A549 treated with CORT108297 at 1 μM for 4 hours (cell line): ENCODE measurements at places on chromosomes 12 and 14. TPM values are rescaled to one million over a fixed set of nuclear protein-coding genes. Genes with fewer than 3 reads are reported as not detected.

The PLA2G1B gene
- total RNA-seq, result 0.24 TPM in 1 of 5 replicates, not detected in the others

The ADCY4 gene
- not detected in 5 replicates for total RNA-seq

The TPPP2 gene
- total RNA-seq, result not detected in 5 replicates

The CYP27B1 gene
- 1.2 to 3.7 TPM (median 2.0 TPM) in 5 replicates for total RNA-seq

The WDR20 gene
- total RNA-seq, result 19.7 to 22.7 TPM (median 21.4 TPM) in 5 replicates

The RNFT2 gene
- total RNA-seq, result 1.5 to 3.4 TPM (median 2.2 TPM) in 5 replicates

The FAM181A gene
- total RNA-seq, result not detected in 5 replicates

The RIMBP2 gene
- 0.08 to 0.09 TPM in 2 of 5 replicates, not detected in the others for total RNA-seq

The OASL gene
- total RNA-seq, result 3.5 to 5.0 TPM (median 4.5 TPM) in 5 replicates

The GRIP1 gene
- total RNA-seq, result 2.2 to 5.4 TPM (median 3.5 TPM) in 5 replicates

The ELK3 gene
- total RNA-seq, result 45.3 to 70.4 TPM (median 63.5 TPM) in 5 replicates

The AQP5 gene
- total RNA-seq, result not detected in 5 replicates

The GOLT1B gene
- 88.8 to 96.2 TPM (median 92.5 TPM) in 5 replicates for total RNA-seq

The SIRT4 gene
- 0.79 to 0.96 TPM (median 0.89 TPM) in 5 replicates for total RNA-seq

The PLD4 gene
- 0.06 to 0.12 TPM (median 0.06 TPM) in 4 of 5 replicates, not detected in the other for total RNA-seq

The RTL1 gene
- total RNA-seq, result 0.26 to 0.31 TPM (median 0.30 TPM) in 5 replicates

The GLIPR1L2 gene
- total RNA-seq, result 0.10 to 0.28 TPM (median 0.16 TPM) in 4 of 5 replicates, not detected in the other

The DAO gene
- not detected in 5 replicates for total RNA-seq

The METTL3 gene
- 45.4 to 55.8 TPM (median 52.2 TPM) in 5 replicates for total RNA-seq

The SMAGP gene
- 20.2 to 25.3 TPM (median 23.0 TPM) in 5 replicates for total RNA-seq

The PTCSC3 gene
- not detected in 5 replicates for total RNA-seq

The HOXC4 gene
- 2.2 to 4.3 TPM (median 3.6 TPM) in 5 replicates for total RNA-seq

The BEST3 gene
- 1.0 to 1.4 TPM (median 1.1 TPM) in 5 replicates for total RNA-seq

The PAPLN gene
- 6.2 to 9.2 TPM (median 8.8 TPM) in 5 replicates for total RNA-seq

The TAMALIN gene
- 0.32 to 0.58 TPM (median 0.41 TPM) in 5 replicates for total RNA-seq

The NCAPD2 gene
- total RNA-seq, result 56.1 to 74.5 TPM (median 68.1 TPM) in 5 replicates

The SHMT2 gene
- 123 to 141 TPM (median 136 TPM) in 5 replicates for total RNA-seq

The NT5DC3 gene
- total RNA-seq, result 6.8 to 8.5 TPM (median 7.4 TPM) in 5 replicates
